ENCODE measurements at places on chromosomes 1 and 21. TPM values are rescaled to one million over a fixed set of nuclear protein-coding genes. Genes with fewer than 3 reads are reported as not detected.

Gene STYXL2
- not detected for total RNA-seq

Gene ATP6V1G3
- not detected for total RNA-seq

DNA sequence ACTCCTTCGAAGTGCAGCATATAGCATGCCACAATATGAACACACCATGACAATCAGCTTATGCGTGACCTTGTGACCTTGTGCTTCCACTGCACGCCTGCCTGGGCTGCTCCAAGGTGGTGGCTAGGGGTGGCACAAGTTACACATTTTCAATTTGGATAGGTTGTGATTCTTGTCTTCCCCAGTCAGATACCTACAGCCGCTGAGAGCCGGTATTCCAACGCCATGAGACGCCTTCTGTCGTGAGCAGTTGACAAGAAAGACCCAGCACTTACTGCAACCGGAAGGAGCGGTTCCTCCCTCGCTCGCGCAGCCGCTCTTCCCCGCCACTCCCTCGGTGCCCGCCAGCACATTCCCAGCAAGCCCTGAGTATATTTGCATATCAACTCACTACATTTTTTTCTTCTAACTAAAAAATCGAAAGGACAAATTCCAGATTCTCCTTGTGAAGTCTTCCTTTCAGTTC lies 359 bp upstream of the RNU11 start:
- DNase-seq = peak; percentile 97
- H3K27me3 ChIP-seq = no peaks in the 10 kb centered on the region
- H3K27ac ChIP-seq = peak overlapping the region; percentile 93
- H3K4me3 ChIP-seq = peak overlapping the region; percentile 53

- no peaks in the 10 kb centered on the region for H3K27me3 ChIP-seq
- no peak for DNase-seq
- no peak overlapping the region for H3K27ac ChIP-seq
- H3K4me1 ChIP-seq = peaks cover 13% of the 10 kb centered on the region
- H3K36me3 ChIP-seq = no peaks in the 10 kb centered on the region
Measured at GRCh38 chr1:235051521-235051920, 77.1 kb downstream of the TOMM20 start.

DNA sequence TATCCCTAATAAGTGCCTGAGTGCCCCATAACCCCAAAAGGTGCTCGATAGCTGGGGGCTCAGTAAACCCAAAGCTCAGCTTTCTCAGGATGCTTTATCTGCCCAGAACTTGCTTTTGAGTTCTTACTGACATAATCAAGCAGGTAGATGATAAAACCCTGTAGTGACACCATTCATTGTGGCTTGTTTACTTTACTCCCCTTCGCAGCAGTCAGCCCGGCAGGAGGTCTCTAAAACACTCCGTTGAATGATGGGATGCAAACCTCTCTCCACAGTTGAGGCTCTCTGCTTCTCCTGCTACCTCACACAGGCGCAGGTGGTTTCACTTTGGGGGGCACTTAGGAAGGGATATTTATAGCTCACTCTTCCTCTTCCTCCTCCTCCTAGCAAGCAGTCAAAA lies 349.4 kb downstream of the HLX start:
- no peaks in the 10 kb centered on the region for H3K27me3 ChIP-seq
- H3K36me3 ChIP-seq = no peaks in the 10 kb centered on the region
- H3K4me1 ChIP-seq = no peaks in the 10 kb centered on the region

DNA sequence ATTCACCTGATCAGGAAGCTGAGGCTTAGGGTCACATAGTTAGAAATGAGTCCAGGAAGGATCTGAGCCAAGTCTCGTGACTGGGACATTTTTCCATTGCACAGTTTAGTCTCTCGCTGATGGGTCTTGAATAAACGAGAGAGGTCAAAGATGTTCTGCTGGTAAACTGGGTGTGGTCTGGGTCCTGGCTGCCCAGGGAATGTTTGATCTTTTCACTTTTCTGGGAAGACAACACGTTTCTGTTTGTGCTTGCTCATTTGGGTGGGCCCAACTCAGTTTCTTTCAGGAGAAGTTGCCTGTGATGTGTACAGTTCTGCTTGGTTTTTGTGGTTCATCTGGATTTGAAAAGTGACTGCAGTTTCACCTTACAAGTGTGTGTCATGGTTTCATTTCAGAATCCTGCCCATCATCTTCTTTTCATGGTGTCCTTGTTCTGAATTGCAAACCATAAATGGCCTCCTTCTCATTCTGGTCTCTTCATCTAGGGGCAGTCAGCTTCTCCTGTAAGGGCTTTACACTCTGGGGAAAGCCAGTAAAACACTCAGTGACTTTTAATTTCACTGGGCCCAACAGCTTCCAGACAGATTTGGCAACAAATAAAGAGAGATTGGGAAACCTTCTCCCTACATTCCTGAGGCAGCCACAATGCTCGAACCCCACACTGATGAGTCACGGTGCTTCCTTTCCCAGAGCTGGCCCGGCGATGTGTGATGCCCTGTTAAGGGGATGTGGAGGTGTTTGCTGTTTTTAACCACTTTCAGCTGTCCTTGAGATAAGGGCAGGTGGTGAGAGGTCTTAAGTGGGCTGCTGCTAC lies 7.2 kb upstream of the TACSTD2 start:
- no peaks in the 10 kb centered on the region for H3K4me1 ChIP-seq
- H3K4me3 ChIP-seq = no peak overlapping the region

DNA sequence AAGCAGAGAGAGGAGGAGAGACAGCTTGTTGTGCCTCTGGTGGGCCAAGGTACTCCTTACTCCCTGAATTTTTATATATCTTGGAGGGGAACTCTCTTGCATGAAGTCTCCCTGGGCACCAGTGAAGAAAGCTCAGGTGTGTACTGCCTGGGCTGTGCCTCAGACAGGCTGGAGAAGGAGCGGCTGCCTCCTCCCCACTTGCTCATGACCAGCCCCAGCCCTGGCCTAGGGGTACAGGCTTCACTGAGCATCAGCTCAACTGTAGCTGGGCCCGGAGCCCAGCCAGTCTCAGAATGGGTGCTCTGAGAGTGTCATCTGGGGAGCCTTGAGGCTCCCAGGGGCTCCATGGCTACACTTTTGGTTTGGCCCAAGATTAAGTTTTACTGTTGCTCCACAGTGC lies 44.8 kb upstream of the TENT5C start:
- DNase-seq = no peak
- no peak overlapping the region for H3K27ac ChIP-seq
- no peak overlapping the region for H3K4me3 ChIP-seq
- no peaks in the 10 kb centered on the region for H3K27me3 ChIP-seq
- peaks cover 7% of the 10 kb centered on the region for H3K4me1 ChIP-seq

DNA sequence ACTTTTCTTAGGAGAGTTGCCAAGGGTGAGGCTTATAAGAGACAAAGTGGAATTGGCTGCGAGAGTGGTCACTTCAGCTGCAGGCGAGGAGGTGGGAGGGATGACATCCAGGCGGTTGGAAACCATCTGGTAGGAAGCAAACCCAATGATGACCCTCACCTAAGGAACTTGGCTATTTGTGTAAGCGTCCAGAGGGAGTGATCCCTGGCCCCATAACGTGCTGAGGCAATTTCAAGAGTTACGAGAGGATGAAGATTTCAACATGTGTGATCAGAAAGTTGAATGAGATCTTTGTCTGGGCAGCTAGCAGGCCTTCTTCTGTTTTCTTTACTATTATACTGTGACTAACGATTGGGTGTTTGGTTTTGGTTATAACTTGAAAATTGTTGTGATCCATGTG lies 102.7 kb upstream of the VANGL1 start:
- no peaks in the 10 kb centered on the region for H3K27me3 ChIP-seq
- no peak overlapping the region for H3K27ac ChIP-seq
- no peaks in the 10 kb centered on the region for H3K4me1 ChIP-seq
- no peaks in the 10 kb centered on the region for H3K36me3 ChIP-seq
- no peak for DNase-seq
- H3K4me3 ChIP-seq = no peak overlapping the region

Gene LCA5L
- 0.62 TPM for total RNA-seq

GRCh38 chr1:173409613-173410012 lies 67.5 kb upstream of the PRDX6 start:
- H3K27me3 ChIP-seq = no peaks in the 10 kb centered on the region
- H3K4me1 ChIP-seq = peaks cover 76% of the 10 kb centered on the region
- H3K36me3 ChIP-seq = no peaks in the 10 kb centered on the region
- peak overlapping the region; percentile 97 for H3K27ac ChIP-seq
- DNase-seq = peak; percentile 73

DNA sequence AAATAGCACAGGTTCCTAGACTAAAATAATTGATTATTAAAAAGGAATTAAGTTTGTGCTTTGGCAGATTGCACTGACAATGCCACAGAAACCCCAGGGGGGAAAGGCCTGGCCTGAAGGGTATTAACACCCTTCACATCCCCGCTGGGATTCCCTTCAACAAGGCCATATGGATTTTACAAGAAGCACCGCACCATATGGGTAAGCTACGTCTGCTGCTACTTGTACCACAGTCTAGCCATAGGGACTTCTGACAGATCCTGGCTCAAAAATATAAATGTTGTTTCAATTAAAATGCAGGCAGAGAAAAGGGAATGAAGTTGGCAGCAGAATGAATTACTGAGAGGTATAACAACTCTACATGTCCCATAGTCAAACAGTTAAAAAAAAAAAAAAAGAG lies 101.0 kb downstream of the DENND1B start:
- no peaks in the 10 kb centered on the region for H3K4me1 ChIP-seq
- H3K4me3 ChIP-seq = no peak overlapping the region
- no peak overlapping the region for H3K27ac ChIP-seq
- no peaks in the 10 kb centered on the region for H3K27me3 ChIP-seq
- DNase-seq = no peak
